Kidney capillary endothelial cell (primary cell): ENCODE measurements at places on chromosomes 6 and 20.

DNA sequence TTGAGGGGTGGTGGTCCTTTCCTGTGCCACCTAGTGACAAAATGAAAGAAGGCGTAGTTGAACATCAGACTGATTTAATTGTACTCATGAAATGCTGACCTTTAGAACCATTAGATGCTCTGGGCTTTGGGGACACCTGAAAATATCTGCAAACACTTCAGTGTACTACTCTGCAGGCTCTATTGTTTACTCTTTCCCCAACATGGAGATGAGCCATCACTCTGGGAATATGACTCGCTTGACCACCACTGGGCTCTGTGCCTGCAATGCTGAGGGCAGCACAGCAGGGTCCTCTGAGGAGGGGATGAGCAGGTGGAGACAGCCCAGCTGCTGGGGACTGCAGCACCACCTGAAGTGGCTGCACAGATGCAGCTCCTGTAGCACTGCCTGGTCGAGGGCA lies 74.8 kb upstream of the SLC24A3 start:
- no peak for DNase-seq

DNA sequence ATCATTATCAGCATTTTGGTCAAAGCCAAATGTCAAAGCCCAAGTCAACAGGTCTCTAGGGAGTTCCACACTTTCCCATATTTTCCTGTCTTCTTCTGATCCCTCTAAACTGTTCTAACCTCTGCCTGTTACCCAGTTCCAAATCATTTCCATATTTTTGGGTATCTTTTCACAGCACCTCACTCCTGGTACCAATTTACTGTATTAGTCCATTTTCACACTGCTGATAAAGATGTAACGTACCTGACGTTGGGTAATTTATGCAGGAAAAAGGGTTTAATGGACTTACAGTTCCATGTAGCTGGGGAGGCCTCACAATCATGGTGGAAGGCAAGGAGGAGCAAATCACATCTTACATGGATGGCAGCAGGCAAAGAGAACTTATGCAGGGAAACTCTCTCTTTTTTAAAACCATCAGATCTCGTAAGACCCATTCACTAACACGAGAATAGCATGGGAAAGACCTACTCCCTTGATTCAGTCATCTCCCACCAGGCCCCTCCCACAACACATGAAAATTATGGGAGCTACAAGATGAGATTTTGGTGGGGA lies 143.4 kb downstream of the PTPRK start:
- DNase-seq = no peak

- DNase-seq = no peak
These were observed 361.9 kb downstream of the BCKDHB start for GRCh38 chr6:80468398-80468797.

GRCh38 chr6:41200296-41200900 lies 551 bp downstream of the TREML2 start:
- no peak for DNase-seq

DNA sequence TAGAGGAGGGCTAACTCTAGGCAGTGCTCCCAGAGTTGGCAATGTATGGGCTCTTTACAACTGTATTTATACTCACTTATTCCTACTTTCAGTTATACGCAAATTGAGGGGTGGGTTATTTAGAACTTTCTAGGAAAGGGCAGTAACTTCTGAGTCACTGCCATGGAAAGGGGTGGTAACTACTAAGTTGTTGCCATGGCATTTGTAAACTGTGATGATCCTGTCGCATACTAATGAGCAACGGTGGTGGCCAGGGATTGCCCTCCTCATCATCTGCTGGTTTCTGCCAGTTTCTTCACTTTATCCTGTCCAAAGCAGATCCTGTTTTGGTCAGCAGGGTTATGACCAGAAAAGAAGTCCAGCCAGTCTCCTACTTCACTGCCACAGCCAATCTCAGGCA lies 95.5 kb upstream of the PTPRT start:
- no peak for DNase-seq

DNA sequence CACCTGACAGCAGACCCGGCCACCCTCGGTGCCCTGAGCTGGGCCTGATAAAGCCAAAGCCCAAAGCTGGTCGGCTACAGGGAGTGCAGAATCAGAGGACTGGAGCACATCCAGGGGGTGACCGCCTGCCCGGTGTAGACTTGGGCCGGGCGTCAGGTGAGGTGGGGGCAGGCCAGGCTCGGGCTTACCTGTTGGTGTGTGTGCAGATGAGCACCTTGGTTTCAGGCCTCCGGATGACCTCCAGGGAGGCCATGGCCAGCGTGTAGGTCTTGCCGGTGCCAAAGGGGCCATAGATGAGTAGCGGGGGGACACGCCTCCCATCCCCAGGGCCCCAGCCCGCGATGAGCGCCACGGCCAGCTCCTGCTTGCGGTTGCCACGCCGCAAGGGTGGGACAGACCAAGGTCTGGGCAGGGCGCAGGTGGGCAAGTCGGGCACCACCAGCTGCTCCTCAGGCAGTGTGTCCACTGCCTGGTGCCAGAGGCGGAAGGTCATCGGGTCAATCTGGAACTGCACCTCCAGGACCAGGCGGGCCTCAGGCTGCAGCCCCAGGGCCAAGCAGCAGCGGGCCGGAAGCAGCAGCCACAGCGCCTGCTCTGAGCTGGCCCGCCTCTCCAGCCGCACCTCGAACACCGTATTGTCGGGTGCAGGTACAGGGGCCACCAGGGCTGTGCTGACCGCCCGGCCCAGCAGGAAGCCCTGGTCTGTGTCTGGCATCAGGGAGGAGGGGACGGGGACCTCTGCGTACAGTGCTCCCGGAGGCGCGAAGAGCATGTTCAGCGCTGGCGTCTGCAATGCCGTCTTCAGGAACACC lies 5.7 kb downstream of the HELZ2 start:
- DNase-seq = no peak

- no peak for DNase-seq
These were observed 39.3 kb downstream of the PCNA start for GRCh38 chr20:5080384-5080877.

GRCh38 chr20:16803965-16804792 lies 56.0 kb downstream of the OTOR start:
- DNase-seq = peak; percentile 47

GRCh38 chr20:11118802-11119380 lies 445.1 kb upstream of the JAG1 start:
- peak; percentile 78 for DNase-seq

DNA sequence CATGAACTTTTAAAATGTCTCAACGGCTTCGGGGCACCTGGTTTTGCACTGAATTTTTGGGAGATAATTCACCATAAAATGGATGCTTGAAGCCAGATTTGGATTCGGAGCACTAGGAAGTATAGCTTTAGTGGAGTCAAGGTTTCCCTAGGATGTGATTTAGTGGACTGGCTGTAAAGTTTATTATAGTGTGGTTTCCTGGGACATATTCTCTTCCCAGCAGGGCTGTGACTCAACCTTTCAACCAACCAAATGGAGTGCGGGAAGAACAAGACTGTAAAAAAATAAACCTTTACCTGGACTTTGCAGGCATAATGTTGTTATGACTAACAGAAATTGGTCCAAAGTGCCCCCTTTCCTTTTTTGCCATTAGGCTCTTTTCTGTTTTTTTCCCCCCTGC lies 327.4 kb upstream of the MAN1A1 start:
- no peak for DNase-seq

DNA sequence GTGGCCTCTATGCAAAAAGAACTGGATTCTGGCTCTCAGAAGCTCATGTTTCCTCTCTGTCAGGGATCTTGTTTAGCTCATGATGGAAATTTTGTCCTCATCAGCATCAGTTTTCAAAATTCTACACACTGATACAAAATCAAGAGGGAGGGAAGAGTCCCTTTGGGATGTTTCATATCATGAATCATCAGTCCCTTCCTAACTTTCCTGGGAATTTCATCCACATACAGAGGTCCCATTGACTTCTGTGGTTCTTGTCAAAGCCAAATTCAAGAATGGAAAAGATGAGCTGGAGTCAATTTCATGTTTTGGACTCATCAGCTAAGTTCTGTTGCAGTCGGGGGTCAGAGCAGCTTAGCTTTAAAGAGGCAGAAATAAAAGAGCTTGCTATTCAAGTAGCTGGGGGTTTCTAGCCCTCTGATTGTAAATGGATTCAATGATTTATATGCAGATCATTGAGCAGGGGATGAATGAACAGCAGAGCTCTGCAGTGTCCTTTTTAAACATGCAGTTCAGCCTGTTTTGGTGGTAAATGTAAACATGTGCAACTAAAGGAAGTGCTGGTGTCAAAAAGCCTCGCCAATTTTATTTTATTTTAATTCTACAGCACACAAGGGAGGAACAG lies 21.3 kb upstream of the TMEM14A start:
- DNase-seq = no peak

DNA sequence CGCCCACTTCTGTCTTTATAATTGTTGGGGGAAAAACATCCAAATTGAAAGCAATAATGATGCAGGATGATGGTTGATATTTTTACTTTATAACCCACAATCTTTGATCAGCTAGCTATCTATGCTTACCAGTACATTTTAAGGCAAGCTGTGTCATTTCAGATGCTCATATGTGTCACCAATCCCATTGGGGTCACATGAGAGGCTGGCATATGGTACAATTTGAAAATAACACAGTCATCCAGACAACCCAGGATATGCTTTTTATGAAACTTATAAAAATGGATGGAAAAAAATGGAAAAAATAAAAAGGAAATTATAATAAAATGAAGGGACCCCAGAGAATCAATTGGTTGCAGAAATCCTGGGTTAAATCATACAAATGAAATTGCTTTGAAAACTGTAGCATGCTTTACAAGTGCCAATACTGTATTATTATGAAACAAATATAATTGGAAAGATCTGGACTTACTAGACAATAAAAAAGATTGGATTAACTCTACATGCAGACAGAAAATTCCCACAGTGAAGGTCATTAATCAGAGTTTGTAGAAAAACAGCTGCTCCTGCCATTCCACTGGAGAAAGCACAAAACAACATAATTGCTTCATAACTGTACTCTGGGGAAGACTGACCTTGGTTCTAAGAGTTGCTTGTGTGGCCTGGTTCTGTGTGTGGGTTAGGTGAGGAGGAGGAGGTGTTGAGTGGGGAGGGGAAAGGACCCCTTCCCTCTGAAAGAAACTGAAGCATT lies 13.3 kb upstream of the PRIM2 start:
- DNase-seq = no peak

- DNase-seq = peak; percentile 94
These were observed 92.9 kb upstream of the SHLD1 start for GRCh38 chr20:5657190-5657875.

GRCh38 chr6:2820415-2820814 lies 21.2 kb downstream of the SERPINB1 start:
- peak; percentile 66 for DNase-seq

GRCh38 chr20:25031241-25031640 lies 26.7 kb downstream of the ACSS1 start:
- DNase-seq = no peak

- no peak for DNase-seq
These were observed 604.6 kb downstream of the TFAP2A start for GRCh38 chr6:9810286-9810685.

DNA sequence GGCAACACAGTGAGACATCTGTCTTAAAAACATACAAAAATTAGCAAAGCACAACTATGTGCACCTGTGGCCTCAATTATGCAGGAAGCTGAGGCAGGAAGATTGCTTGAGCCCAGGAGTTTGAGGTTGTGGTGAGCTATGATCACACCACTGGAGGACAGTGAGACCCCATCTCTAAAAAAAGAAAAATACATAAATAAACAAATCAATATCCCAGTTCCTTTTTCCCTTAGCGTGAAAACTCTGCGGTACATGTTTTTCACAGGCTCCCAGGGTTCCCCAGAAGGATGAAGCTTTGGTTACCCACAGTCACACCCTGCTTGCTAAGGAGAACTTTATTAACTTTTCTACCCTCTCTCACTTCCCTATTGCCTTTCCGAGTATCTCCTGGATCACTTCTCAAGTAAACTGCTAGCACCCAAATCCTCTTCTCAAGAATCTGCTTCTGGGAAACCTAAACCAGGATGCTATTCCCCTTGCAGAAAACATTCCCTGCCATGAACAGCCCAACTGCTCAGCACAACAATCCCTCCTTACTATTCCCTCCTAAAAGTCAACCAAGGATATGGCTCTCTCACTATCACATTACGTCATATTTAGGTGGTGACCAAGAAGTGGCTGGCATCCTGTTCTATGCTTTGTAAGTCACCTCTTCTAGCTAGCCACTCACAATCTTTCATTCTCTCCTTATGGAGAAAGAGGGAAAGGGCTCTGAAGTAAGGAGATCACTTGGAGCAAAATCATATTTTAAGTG lies 122.4 kb downstream of the IPCEF1 start:
- no peak for DNase-seq

- DNase-seq = peak; percentile 66
These were observed 322.5 kb downstream of the HACE1 start for GRCh38 chr6:104537180-104537579.

GRCh38 chr6:119256978-119257462 lies 92.5 kb downstream of the MAN1A1 start:
- DNase-seq = no peak

DNA sequence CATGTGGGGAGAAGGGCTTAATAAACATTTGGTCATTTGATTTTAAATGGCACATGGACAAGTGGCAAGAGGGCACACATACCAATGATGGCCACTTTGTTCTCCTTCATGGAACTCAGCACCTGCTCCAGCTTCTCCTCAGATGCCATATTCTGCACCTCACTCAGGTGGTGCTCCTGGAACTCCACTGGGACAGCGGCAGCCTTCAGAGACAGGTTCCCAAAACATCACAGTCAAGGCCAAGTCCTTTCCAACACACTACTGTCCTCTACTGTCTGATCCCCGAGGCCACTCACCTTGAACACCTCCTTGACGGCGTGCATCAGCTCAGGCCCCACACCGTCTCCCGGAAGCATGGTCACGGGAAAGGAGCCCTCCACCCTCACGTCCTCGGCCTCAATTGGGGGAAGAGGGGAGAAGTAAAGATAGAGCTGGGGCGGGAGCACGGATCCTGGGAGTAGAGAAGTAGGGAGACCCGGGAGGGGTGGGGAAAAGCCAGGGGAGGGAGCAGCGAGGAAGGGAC lies 591 bp downstream of the IDH3B start:
- DNase-seq = no peak

- no peak for DNase-seq
These were observed 23.8 kb downstream of the LY86 start for GRCh38 chr6:6612308-6612707.
